Activated CD4-positive, CD25-positive, alpha-beta regulatory T cell (primary cell): ENCODE measurements at places on chromosomes 3 and 15.

- no peak for DNase-seq
Observed at GRCh38 chr15:57589754-57590153, 1.9 kb upstream of the MYZAP start.

DNA sequence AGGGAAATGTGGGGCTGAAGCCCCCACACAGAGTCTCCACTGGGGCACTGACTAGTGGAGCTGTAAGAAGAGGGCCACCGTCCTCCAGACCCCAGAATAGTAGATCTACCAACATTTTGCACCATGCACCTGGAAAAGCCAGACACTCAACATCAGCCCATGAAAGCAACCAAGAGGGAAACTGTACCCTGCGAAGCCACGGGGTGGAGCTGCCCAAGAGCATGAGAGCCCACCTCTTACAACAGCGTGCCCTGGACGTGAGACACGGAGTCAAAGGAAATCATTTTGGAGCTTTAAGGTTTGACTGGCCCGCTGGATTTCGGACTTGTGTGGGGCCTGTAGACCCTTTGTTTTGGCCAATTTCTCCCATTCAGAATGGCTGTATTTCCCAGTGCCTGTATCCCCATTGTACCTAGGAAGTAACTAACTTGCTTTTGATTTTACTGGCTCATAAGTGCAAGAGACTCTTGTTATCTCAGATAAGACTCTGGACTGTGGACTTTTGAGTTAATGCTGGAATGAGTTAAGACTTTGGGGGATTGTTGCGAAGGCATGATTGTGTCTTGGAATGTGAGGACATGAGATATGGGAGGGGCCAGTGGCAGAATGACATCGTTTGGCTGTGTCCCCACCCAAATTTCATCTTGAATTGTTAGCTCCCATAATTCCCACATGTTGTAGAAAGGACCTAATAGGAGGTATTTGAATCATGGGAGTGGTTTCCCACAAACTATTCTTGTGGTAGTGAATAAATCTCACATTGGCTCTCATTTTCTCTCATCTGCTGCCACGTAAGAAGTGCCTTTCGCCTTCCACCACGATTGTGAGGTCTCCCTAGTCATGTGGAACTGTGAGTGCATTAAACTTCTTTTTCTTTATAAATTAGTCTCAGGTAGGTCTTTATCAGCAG is 105.8 kb downstream of the CBLB start:
- no peak for DNase-seq

DNA sequence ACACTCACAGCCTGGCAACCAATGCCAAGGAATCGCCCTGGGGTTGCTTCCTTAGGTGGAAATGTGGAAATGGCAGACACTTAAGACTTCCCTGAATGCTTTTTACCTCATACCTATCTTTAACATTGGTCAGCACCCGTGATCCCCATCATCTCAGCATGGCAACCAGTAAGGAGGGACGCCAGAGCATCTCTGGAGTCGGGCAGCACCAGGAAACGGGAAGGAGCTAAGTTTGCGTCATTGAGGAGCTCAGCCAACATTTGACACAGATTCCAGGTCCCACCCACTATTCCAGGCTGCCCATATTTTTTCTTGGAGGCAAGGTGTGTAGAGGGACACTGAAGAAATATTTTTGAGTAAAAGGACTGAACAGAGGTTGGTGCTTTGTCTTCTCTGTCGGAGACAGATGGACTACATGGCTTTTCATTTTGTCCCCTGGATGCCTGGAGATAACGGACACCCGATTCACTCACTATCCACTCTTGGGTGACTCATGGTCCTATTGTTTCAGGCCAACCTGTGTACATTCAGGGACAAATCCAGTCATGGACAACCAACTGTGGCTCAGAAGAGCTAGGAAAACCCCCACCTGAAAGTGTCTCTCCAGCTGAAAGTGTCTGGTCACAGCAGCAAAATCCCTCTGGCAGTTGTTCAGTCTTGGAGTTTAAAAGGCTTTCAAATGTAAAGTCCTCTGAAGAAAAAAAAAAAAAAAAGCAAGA is 70.4 kb upstream of the OXTR start:
- DNase-seq = no peak

DNA sequence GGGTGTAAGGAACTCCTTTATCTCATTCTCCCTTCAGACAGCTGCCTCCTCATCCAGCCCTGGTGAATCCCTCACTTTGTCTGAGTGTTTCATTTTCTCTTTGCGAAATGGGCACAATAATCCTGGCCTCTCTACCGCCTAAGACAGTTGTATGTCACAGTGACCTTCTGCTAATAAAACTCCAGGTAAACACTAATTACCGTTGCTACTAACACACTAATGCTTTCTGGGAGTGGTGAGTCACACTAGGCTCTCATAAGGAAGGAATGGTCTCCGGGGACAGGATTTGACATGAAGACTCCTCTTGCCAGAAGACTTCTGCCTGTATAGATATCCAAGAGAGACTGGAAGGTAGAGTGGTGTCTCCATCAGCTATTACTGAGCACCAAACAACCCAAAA is 71.7 kb upstream of the SNRK start:
- DNase-seq = no peak

DNA sequence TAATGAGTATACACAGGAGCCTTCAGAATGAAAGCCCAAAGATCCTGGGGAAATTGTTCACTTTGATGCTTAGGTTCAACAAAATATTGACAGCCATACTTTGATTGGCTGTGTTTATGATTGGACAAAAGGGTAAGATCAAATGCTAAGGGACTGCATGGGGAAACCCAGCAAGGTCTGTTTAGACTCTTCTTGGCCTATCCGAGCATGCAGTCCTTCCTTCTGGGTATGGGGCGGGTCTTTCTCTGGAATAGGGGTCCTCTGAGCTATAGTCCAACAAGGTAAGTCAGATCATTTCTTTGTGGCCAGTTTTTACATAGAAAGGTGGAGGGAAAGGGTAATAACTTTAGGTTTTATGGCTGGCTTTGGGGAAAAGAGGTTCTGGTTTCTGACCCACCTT is 52.9 kb upstream of the ACKR4 start:
- DNase-seq = no peak

- no peak for DNase-seq
Observed at GRCh38 chr15:100667405-100668347, 65.3 kb downstream of the ASB7 start.

DNA sequence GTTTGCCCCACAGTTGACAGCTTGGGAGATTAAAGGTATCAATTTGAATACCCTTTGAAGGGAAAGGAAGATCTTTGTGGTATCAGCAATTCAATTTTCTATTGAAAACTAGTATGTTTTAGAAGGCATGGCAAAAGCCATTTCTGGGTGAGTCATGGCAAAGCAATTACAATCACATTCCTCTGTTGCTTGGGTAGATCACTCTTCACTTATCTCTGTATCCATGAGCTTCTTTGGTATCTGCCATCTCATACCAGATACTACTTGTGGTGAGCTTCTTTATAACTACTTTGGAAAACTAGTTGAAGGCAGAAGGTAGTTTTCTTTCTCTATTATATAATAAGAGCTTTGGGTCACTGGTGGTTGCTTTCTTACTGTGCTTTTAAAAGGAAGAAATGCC is 28.3 kb upstream of the LSAMP start:
- DNase-seq = no peak

DNA sequence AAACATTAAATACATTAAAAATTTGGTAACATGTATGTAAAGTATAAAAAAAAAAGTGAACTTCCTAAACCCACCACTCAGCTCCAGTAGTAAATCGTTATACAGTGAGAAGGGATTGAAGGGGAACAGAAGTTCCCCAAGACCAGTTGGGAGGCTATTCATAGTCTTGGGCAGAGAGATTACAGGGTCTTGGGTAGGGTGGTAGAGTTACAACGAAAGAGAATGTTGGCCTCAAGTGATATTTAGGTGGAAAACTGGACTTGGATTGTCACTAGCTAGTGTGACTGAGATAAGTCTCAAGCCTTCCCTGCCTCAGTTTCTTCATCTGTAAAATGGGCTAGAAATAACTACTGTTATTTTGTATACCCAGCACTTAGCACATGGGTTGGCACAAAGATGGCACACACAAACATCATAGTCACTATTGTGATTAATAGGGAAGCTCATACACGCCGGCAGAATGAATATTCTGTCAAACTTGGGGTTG is 431 bp upstream of the YEATS2 start:
- DNase-seq = no peak

GRCh38 chr3:188439080-188439479 is 285.1 kb downstream of the LPP start:
- no peak for DNase-seq

DNA sequence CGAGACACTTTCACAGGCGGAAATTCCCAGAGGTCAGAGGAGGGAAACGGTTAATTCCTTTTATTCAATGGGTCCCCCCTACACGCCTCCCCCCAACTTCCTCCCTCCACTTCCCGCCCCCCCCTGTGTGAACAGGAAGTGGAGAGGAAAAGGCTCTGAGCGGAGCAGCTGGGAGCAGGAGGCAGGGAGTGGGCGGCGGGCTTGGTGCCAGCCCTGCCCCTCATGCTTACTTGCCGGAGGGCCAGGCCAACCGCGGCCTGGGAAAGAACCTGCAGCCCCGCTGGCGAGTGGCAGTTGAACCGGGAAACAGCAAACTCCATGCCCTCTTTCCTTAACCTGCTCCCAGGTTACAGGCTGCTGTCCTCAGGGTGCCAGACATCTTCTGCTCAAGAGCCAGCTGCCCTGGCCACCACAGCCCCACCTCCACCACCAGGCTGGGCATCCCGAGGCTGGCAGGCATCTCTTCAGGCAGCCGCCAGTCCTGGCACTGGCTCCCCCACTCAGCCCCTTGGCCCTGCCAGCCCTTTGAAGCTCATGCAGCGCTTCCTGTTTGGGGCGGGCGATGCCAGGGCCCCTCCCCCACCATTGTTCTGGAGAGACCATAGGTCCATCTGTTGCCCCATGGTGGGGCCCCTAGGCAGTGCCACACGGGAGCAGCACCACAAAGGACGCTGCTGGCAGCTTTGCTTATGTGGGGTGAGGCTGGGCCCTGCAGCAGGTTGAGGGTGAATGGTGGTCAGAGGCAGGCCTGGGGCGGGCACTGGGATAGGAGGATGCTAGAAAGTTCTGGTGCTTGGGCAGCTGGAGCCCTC is 12.9 kb downstream of the VPS18 start:
- no peak for DNase-seq

- no peak for DNase-seq
Observed at GRCh38 chr15:77037388-77038209, 33.3 kb downstream of the TSPAN3 start.

- no peak for DNase-seq
Observed at GRCh38 chr3:9399746-9400145, 2.3 kb downstream of the SETD5 start.

DNA sequence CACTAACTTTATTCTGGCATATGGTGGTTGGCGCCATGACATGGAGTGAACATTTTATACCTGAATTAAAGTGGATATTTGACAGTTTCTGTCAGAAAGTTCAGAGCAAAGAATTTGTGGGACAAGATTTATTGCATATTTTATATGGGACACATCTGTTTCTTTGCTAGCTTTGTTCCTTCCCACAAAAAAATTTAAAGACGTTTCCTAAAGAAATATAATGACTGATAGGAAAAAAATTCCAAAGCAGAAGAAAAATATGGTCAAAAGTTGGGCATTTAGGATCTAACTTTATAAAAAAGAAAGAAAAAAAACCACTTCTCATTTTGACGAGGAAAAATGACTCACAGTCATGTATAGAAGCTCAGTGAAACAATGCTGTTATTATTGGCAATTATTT is 101.6 kb downstream of the GREM1 start:
- DNase-seq = no peak

- no peak for DNase-seq
Observed at GRCh38 chr15:59154243-59154642, 49.3 kb downstream of the CCNB2 start.
